ENCODE measurements at places on chromosomes 5 and 9.

DNA sequence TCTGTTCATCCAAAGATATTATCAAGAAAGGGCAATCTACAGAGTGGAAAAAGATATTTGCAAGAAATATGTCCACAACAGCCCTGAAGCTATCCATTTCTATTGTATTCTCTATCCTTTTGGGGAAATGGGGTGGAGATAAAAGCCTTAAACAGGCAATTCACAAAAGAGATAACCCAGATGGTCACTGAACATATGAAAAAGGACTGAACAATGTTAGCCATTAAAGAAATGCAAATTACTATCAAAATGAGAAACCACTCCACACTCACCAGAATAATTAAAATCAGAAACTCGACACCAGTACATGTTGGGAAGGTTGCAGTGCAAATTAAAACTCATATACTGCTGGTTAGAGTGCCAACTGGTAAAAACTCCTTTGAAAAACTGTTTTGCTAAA, 955.2 kb upstream of the DMAC1 start:
- no peak for DNase-seq

GRCh38 chr9:114271556-114272510, 51.1 kb upstream of the ORM1 start:
- no peak for DNase-seq

DNA sequence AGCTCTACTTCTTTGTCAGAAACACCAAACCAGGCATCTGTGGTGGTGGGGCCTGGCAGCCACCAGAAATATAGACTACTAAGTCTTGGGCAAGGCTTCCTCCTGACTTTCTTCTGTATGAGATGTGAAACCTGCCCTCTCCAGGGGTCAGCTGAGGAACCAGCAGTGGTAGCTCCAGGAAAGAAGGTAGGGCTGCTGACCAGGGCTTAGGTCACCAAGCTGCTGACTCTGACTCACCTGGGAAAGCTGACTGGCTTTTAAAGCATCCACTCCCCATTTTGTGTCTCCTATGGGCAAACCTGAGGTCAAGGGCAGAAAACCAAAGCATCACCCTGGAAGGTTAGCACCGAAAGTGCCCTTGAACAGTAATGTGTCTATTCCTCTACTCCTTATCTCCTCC, 10.4 kb upstream of the SH3TC2 start:
- no peak for DNase-seq

DNA sequence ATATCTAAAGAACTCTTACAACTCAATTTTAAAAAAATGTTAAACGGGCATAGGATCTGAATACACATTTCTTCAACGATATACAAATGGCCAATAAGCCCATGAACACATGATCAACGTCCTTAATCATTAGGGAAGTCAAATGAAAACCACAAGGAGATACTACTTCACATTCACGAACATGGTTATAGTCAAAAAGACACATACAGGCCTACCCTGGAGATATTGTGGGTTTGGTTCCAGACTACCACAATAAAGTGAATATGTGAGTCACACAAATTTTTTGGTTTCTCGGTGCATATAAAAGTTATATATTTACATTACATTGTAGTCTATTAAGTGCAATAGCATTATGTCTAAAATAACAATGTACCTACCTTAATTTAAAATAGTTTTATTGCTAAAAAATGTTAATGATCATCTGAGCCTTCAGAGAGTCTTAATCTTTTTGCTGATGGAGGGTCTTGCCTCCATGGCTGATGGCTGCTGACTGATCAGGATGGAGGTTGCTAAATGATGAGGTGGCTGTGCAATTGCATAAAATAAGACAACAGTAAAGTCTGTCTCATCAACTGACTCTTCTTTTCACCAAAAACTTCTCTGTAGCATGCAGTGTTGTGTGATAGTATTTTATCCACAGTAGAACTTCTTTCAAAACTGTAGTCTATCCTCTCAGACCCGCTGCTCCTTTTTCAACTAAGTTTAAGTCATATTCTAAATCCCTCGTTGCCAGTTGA, 15.1 kb downstream of the AK3 start:
- no peak for DNase-seq

DNA sequence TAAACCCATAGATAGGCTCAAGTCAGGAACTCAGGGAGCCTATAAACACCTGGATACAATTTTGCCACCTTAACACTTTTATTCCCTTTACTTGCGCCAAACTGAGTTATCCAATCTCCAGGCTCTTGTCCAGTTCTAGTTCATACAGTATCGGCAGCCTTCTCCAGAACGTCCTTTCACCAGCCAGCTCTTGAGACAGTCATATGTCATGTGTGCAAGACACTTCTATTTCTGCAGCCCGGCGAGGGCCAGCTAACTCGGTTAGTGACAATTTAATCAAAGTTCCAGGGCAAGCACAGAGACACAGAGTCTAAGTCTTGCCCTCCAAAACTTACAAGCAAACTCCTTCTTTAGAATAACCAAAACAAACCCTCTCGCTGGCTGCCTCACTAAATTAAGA, 12.9 kb downstream of the ABCA1 start:
- DNase-seq = no peak

DNA sequence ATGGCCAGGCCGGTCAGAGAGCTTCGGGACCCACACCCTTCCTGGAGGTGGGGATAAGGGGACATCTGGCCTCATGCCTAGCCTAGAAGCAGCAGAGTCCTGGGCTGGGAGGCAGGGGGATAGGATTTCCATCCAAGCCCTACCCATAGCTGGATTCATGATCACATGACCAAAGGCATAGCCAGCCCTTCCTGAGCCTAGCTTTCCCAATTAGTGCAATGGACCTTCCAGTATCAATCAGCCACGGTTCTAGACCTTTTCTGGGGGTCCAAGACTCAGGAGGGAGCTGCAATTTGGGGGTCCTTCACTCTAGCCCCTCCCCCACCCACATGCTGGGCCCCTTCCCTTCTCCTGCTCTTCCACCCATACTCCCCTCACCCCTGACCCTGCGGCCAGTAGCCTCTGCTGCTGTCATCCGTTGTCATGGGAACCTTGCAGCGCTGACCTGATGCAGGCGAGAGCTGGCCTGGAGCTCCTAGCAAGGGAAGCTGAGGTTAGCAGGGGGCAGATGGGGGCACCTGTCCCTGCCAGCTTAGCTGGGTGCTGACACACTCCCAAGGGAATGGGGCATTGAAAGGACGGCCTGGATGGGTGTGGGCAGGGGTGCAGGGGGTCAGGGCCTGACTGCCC, 44.6 kb downstream of the CXXC5 start:
- no peak for DNase-seq

- DNase-seq = no peak
Measured at GRCh38 chr9:105328872-105329718, 84.6 kb downstream of the SLC44A1 start.

GRCh38 chr5:1367149-1367548, 22.2 kb upstream of the CLPTM1L start:
- no peak for DNase-seq

DNA sequence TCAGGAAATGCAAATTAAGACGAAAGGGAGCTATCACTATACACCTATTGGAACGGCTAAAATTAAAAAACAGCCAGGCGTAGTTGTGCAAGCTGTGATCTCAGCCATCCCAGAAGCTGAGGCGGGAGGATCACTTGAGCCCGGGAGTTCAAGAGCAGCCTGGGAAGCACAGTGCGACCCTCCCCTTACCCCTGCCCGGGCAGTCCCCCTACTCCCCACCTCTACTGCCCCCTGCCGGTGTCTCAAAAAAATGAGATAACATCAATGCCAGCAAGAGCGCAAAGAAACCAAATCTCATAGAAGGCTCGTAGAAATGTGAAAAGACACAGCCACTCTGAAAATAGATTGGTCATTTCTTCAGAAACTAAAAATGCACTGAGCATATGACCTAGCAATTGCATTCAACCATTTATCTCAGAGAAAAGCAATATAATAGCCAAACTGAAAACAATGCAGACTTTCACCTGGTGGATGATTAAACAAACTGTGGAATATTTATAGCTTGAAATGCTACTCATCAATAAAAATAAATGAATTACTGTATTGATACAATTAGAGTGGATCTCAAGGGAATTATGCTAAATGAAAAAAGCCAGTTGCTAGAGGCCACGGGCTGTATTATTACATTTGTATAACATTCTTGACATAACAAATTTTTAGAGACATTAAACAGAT, 20.6 kb downstream of the OR2V2 start:
- no peak for DNase-seq

GRCh38 chr9:2502760-2503159, 118.8 kb upstream of the VLDLR start:
- no peak for DNase-seq

GRCh38 chr5:10469253-10470050, 27.8 kb downstream of the ROPN1L start:
- DNase-seq = no peak

DNA sequence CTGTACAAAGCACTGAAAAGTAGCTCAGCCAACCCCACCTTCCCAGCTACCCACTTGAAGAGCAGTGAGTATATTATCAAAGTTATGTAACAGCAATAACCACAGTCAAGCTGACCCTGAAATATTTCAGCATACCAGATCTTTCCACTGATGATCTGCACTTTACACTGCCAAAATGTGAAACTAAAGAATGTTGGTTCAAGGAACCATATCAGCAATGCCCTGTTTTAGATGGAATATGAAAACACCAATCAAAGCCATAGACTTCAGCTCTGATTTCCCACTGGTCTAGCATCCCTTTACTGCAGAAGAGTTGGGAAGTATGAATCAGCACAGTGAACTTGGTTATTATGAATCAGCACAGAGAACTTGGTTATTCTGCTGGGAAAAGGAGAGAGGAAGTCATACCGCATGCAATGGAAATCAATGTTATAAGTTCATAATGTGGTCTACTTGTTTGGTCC, 20.0 kb downstream of the CEMIP2 start:
- no peak for DNase-seq

GRCh38 chr9:75612205-75612604, 278.3 kb upstream of the PCSK5 start:
- no peak for DNase-seq

DNA sequence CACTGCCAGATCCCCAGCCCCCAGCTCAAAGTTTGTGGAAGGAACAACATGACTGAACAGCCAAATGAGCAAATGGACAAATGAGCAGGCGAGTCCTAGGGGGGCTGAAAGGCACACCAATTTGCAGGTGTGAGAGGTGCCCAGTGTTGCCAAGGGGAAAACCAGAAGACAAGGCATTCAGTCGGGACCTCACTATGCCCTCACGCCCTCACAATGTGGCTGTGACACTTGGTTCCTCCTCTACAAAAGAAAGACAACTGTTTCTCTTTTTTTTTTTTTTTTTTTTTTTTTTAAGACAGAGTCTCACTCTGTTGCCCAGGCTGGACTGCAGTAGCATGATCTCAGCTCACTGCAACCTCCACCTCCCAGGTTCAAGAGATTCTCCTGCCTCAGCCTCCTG, 28.0 kb downstream of the TNIP1 start:
- no peak for DNase-seq

DNA sequence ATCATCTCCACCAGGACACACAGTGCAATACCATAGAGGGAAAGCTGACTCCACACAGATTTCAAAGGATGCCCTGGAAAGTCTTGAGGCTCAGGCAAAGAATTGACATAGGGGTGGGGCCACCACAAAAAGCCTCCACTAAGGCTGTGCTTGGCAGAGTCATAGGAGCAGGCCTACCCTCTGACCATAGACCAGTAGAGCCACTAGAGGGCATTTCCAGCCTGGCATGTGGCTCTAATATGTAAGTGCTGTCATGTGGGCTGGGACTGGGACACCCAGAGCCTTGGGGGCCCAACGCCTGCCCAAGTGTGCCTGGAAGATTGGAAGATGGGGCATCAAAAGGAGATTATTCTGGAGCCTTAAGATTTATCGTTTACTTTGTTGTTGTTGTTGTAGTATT, 726.0 kb downstream of the DNAH5 start:
- no peak for DNase-seq

DNA sequence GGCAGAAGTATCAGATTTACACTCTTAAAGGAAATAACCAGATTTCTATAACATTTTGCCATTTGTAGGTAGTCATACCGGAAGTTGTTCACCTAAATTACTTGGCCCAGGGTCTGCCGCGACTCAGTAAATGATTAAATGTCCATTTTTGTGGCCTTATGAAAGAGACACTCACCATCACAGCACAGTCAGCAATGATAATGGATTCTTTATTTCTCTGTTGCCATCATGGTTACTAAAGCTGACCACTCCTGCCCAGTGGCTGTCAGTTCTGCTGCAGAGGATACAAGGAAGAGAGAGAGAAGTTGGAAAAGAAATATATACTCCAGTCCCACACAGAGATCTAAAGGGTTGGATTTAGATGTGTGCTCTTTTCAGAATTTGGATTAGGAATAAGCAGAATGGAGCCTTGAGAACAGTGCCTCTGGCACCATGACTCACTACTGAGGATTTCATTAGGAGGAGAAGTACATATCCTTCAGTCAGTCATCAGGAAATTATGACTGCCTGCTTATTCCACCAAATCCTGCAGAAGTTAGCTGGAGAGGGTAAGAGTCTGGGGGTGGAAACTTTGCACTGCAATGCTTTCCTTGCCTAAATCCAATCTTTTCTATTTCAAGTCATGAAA, 72.8 kb upstream of the EFNA5 start:
- DNase-seq = no peak

DNA sequence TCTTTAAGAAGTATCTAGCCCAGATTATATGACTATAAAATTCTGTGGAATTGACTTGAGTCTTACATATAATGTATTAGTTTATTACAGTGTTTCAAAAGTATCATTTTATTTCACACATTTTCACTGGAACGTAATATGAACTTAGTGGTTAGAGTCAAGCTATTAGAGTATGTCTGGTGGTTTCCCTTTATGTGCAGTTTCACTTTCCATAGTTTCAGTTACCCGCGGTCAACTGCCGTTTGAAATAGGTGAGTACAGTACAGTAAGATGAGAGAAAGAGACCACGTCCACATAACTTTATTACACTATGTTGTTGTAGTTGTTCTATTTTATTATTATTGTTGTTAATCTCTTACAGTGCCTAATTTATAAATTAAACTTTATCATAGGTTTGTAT, 50.5 kb downstream of the COMMD10 start:
- no peak for DNase-seq

- DNase-seq = no peak
Measured at GRCh38 chr5:72152545-72152944, 45.3 kb downstream of the MAP1B start.

DNA sequence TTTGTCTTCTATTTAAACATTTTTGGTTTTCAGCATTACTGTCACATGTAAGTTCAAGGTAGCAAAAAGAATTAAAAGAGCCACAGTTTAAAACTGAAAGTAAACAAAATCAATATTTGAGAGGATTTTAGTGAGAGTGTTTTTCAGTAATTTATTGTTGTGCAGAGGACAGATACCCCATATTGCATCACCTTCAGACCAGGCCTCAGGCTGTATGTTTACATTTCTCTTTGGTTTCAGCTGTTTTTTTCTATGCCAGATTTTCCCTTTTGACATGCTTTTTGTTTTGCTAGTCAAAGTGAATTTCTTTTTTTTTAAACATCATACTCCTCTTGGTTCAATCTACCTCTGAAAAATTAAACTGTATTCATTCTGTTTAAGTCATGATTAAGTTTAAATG, 47.2 kb downstream of the MAST4 start:
- no peak for DNase-seq

- DNase-seq = no peak
Measured at GRCh38 chr9:123945532-123945931, 15.6 kb upstream of the DENND1A start.

Data from T-helper 22 cell (primary cell).